Left ventricle myocardium superior (tissue), 1 donor: ENCODE measurements at places on chromosomes 1 and 21. TPM values are rescaled to one million over a fixed set of nuclear protein-coding genes. Genes with fewer than 3 reads are reported as not detected.

The HSPB7 gene
- total RNA-seq: 3,996 TPM

The TSSK3 gene
- 2.0 TPM for total RNA-seq

DNA sequence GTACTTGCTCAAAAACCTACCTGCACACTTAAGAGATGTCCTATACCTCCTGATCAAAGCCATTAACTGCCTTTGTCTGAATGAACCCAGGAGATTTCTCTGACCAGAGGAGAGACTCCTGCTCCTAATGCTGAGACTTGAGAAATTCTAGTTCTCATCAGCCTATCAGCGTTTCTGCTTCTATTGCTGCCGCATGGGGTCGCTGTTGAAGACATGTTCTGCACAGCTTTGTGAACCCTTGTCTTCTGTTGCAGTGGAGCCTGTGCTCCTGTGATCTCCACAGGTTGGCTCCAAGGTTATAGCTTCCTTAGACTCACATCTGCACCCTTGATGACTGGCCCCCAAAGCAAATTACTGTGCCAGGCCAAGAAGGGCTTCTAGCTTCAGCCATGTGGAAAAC lies 40.2 kb downstream of the EDN2 start:
- DNase-seq: no peak

DNA sequence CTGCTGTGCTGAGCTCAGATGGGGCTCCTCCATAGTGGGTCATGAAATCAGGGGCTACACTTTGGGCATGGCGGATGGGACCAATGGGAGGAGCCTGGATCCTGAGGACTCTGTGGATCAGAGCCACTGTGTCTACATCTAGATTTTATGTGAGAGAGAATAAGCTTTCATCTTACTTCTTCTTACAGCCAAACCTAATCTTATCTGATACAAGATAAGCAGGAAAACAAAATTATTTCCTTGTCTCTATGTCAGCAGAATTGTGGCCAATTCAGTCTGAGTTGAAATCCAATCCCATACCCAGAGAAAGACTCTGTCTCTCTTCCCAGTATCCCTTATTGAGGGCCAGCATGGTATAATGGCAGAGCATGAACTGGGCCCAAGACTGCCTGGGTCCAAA lies 56.2 kb downstream of the KIF14 start:
- DNase-seq: no peak

DNA sequence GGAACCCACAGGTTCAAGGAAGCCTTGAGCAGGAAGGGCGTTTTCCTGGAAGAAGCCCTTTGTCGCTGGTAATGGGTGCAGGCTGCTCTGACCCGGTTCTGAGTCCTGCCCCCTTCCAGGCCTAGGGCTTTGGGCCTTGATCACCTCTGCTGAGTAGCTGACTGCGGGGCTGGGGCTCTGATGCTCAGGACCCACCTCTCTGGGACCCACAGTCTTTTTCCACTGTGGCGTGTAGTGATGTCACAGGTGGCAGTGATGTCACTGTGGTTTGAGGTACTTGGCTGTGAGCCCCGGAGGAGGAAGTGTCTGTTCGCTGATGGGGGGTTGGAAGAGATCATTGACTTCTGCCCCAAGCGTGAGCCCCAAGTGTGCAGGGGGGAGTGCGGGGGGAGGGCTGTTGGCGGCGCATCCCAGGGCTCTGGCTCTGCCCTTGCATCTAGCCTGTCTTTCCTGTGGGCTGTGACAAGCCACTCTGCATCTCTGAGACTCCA lies 6.9 kb downstream of the TNFRSF1B start:
- no peak for DNase-seq

- DNase-seq: no peak
Observed at GRCh38 chr21:41640748-41641509, 125.9 kb downstream of the RIPK4 start.

- DNase-seq: no peak
Observed at GRCh38 chr1:45325851-45326506, 716 bp upstream of the HPDL start.

GRCh38 chr1:54340878-54341277 lies 65.3 kb downstream of the SSBP3 start:
- no peak for DNase-seq
